Activated CD4-positive, CD25-positive, alpha-beta regulatory T cell treated with anti-CD3 and anti-CD28 coated beads, Interleukin-2, amount 50 U/mL, for 16 hours (primary cell): ENCODE measurements at places on chromosomes 11 and 22.

DNA sequence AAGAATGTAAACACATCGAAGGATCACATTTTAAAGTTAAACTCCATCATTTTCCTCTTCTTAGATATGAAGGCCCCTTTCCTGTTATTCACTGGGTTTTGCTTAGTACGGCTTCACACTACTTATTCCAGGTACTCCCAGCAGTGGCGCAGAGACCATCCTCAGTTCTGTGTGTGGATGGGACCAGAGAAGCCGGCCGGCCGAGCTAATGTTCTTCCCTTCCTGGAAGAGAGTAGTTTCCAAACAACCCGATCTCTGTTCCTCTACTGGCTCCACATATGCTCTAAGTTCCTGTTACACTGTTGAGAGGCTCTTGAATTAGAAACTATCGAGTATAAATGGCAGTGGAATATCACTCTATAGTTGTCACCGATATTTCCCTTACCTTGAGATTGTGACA is 684 bp upstream of the NFRKB start:
- DNase-seq = no peak

- no peak for DNase-seq
Measured at GRCh38 chr11:23480736-23481135, 620.5 kb upstream of the CCDC179 start.

DNA sequence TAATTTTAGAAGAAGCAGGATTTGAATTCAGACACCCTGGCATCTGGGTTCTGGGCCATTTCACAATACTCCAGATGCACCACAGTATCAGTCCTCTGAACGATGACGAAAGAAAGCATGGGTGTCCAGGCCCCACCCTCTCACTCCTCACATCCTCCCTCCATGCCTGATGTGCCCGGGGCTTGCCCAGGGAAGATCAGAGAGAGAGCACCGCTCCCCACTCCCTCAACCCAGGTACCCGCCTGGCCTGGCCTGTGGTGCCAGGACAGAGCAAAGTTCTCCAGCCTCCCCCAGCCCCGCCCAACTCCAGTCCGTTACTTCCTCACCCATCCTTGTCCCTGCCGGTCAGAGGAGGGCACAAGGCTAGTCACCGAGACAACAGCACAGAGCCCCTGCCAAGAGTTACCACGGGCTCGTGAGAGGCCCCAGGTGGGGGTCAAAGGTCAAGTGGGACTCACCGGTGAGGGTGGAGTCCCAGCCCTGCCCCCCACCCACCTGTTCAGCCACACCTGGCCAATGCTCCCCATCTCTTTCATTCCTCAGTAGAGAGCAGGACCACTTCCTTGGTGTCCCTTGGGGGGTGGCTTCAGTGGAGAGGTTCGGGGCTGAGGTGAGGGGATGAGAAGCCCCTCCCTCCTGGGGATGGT is 8.1 kb downstream of the BCL9L start:
- DNase-seq = no peak

DNA sequence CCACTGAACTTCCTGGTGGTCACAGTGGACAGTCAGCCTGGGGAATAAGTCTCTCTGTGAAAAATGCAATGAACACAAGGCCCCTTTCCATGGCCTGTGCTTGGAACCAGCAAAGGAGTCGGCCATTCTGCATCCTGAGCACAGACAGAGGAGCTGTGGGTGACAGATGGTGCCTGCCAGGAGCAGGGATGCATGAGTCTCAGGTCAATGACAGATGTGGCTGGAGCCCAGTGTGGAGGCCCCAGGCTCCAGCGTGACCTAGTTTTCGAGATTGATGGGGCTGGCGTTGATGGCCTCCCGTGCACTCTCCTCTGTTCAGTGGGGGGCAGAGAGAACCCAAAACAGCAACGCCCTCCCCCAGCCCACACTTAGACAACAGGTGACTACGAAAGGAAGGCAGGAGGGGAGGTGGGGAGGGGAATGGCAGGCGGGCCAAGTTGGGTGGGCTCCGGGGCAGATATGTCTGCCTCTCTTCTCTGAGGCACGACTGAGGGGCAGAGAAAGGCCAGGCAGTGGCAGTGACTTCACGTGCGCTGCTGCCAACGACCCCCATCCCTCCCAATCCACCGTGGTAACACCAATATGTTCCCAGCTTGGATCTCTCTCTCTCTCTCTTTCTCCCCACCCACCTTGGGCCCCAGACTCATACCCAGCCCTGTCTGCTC is 34.4 kb upstream of the CD5 start:
- DNase-seq = no peak

- DNase-seq = no peak
Measured at GRCh38 chr11:10622957-10623791, 54.7 kb upstream of the LYVE1 start.

DNA sequence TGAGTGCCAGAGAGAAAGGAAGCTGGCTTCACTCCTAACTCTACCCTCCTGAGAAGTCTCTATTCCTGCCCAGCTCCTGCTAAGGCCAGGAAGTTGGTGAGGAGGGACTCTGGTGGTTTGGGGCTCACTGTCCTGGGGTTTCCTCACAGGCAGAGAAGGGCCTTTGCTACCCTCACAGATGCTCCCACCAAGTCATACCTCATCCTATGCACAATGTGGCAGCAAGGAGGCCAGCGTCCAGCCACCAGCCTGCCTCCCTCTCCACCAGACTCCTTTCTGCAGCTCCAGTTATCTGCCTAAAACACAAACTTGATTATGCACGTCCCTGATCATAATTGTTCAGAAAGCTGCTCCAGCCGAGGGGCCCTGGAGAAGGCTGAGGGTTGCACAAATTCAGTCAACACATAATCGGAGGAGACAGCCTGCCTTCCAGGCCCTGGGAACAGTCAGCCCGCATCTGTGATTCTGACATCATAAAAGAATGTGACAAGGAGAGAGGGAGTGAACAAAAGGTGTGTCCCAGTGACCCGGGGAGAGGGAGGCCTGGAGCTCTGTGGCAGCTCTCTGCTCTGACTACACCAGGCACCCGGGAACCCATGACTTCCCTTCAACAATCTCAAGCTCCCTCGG is 28.8 kb downstream of the DKK3 start:
- DNase-seq = no peak
